GM12892 (cell line): ENCODE measurements at places on chromosomes 13 and 19.

DNA sequence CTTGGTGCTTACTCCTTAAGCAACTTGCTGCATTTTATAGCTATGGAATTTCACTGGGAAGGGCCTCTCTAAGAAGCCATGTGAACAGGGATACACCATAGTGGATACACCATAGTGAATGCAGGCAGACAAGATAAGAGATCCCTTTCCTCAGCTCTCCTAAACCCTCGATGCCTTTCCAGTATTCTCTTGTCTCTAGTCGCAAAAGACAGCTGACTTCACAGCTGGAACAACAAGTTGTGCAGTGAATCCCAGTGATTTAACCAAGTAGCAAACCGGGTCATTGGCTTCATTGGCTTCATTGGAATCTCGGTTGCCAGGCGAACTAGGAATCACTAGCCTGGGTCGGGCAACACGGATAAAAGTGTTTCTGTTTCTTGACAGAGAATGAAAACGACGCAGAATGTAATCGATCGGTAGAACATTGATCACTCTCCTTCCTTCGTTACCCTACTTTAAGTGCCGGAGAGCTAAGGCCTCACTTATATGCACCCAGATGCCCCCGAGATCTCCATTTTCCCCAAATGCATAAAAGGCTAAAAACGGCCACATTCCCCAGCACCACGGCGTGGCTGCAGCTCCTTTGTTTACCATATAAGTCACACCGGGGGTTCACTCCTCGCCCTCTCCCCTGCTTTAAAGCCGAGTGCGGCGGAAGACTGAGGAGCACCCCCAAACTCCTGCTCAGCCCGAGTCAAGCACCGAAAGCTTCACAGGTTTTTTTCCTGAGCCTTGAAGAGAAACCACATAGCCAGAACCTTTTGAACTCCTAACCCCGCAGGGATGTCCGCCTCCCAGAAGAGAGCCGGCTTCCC, 674 bp downstream of the TRPC4 start:
- no peak for DNase-seq

GRCh38 chr13:85028035-85028434, 771.2 kb downstream of the SLITRK6 start:
- no peak for DNase-seq

GRCh38 chr19:19062454-19063182, 1.2 kb upstream of the SLC25A42 start:
- DNase-seq: no peak

DNA sequence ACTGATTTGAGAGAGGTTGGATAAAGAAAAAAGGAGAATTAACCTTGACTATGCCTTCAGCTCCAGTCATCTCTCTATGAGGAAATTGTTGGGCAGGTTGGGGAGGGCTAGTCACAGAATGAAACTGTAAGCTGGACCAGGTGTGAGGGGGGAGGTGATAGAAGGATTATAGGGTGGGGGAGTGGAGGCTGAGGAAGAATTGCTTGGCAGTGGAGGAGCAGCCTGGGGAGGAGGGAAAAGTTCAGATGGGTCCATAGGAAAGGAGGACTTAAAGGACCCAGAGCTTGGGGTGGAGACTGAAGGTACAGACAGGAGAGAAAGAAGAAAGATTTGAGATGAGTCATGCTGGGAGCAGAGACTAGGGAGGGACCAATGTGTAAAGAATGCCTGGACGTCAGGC, 8.2 kb upstream of the ZNF431 start:
- no peak for DNase-seq

GRCh38 chr13:48258430-48258829, 25.4 kb downstream of the ITM2B start:
- no peak for DNase-seq

DNA sequence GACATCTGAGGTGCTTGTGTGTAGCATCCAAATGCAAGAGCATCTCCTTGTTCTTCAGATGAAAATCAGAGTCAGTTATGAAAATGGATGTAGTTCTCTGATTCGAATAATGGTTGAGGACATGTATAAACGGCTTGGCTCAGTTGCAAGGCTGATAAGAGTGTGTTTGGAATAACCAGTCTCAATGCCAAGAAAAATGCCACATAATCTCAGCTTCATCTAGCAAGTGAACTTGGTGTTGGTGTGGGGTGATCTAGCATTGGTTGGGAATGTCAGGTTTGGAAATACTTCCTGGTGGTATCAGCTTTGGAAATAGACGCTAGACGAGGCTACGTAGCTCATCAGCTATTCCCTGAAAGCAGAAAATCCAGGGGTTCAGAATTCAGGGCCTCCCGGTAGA, 362.0 kb downstream of the FGF9 start:
- no peak for DNase-seq

DNA sequence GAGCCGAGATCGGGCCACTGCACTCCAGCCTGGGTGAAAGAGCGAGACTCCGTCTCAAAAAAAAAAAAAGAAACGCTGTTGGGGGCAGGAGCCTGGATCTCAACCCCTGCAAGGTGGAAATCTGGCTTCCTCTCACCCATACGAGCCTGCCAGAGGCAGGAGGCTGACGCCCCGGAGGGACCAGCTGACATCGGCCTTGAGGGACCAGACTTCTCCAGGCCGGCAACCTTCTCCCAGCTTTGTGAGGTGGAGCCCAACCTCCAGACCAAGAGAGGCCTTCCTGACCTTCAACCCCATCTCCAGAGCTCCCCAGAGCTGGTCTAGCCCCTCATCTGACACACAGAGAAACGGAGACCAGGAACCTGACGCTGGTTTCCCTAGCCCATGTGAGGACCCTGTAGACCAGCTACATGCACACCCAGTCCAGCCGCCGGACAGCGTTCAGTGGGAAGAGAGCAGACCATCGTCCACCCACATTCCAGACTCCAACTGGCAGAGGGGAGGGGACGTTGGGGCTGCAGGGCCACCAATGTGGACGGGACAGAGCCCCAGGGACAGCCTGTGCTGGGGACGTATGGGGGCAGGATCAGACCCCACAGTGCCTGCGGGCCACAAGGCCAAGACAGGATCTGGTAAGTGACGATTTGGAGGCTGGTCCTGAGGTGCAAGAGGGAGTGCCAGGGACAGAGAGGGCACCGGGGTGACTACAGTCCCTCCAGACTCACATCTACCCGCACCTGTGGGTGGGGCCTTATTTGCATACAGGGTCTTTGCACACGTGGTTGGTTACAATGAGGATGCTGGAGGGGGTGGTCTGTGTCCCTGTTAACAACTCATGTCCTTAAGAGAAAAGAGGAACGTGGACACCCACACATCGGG, 11.4 kb downstream of the SBNO2 start:
- no peak for DNase-seq

DNA sequence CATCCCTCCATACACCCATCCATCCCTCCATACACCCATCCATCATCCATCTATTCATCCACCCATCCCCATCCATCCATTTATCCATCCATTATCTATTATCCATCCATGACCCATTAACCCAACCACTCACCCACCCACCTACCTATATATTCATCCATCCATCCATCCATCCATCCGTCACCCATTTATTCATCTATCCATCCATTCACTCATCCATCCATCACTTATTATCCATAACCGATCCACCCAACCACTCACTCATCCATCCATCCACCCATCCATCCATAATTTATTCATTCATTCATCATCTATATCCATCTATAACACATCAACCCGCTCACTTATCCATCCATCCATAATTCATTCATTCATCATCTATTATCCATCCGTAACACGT, 28.7 kb upstream of the PTPRS start:
- DNase-seq: no peak

DNA sequence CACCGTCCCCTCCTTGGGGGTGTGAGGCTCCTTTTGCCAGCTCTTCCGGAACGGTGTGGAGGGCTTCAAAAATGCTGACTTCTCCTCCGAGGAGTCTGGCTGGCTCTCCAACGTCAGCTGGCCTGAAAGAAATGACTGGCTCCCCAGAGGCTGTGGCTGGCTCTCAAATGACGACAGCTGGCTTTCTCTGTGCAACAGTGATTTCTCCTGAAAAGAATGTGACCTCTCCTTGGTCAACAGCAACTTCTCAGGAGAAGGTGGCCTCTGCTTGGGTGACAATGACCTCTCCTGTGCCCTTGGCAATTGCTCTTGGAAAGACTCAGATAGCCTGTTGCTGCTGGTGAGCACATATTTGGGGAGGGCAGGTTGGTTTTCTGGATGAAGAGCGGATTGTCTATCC, 29.2 kb downstream of the ONECUT3 start:
- no peak for DNase-seq

GRCh38 chr19:57934820-57935665, at the start of gene ZNF418:
ZNF418 (minus strand) TSS chr19:57935402; CDS start chr19:57933822, 1,580 bp downstream.
- DNase-seq: no peak

DNA sequence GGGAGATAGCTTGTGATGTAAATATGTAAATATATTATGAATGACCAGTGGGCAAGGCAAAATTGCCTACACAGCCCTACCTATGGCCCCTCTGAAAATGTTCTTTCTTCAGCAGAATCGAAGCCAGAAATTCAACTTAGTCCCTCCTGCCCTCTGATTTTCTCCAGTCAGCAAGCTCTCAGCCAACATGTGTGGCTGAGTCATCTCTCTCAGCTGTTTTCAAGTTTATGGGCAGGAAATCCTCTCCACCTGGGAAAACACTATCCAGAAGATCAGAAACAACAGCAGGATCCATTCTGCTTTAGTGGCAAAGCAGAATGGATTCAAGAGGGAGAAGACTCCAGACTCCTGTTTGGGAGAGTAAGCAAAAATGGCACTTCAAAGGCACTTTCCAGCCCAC, 8.9 kb upstream of the ZNF527 start:
- no peak for DNase-seq

DNA sequence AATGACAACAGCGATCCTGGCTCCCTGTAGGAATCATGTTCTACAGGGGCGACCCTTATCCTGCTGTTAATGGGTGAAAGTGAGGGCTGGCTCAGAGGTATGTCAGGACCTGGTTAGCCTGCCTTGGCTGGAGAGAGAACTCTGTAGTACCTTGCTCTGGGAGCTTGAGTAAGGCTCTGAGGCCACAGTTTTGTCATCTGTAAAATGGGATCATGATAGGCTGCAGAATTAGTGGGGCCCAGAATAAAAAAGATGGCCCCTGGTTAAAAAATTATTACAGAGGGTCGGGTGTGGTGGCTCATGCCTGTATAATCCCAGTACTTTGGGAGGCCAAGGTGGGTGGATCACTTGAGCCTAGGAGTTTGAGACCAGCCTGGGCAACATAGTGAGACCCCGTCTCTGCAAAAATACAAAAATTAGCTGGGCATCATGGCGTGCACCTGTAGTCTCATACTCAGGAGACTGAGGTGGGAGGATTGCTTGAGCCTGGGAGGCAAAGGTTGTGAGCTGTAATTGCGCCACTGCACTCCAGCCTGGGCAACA, 10.5 kb upstream of the SAMD1 start:
- no peak for DNase-seq

DNA sequence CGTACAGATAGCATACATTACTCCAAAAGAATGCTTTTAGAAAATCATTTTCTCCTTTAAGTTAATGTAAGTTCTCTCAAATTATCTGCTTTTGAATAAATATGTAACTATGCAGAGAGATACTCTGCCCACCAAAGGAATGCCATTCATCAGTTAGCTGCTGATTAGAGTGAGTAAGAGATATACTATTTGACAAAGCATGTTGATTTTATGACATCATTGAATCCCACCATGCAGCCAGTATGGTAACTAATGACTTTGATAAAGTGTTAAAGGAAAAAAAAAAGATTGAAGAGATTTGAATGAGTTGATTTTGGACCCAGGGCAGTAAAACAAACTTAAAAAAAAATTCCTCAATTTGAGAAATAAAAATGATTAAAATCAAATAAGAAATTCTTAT, 521.5 kb downstream of the SLITRK6 start:
- DNase-seq: no peak

DNA sequence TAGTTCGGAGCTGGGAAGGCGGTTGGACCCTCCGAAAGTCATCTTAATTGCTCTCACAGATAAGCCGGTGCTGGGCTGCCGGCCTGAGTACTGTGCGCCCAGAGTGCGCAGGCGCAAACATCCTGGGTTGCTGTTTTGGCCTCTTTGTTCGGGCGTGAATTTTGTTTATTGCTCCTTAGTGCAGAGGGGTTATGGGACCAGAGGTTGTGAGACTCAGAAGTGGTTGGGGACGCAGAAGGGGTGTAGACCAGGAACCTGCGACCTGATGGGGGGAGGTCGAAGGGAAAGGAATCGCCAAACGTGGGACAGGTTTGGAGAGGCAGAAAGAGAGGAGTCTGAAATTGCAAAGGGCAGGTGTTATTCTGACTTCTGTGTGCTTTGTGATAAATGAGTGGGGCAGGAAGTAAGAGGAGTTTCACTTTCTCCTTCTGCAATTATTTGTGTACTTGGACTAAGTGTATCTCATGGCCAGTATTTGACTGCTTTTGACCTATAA, 607 bp upstream of the ZNF566 start:
- peak; percentile 49 for DNase-seq

DNA sequence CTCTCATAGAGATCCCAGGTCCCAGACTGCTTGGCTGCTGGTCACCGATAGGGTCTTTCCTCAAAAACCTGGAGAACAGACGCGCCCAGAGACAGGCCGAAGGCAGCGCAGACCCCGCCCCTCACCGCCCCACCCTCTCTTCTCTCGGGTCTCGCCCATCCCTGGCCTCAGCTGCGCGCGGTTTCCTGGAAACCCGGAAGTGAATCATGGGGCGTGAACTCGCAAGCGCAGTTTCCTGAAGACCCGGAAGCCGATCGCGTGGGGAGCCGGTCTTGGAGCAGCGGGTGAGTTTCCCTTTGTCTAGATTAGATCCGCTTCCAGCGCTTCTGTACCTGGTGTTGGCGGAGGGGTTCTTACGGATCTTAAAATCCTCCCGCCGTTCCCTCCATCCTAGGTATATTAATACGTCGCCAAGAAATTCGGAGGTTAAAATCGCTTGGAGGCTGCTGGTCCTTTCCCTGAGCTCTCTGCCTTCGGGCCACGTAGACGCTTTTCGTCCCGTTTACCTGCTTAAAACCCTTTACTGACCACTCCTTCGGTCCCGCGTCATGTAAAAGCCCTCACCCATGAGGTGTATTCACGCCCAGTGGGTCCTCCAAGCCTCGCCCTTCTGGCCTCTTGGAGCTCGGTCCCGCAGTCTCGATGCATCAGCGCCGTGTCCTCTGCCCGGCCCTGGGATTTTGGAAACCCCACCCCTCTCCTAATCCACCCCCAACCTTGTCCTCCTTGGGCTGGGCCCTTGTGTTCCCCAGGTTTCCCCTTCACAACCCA, at the start of gene ZNF578:
Gene ZNF578 (plus strand): TSS at position 230 of the 771 bp plus-strand sequence. CDS start 48,293 bp downstream, outside the sequence.
- peak; percentile 11 for DNase-seq

- no peak for DNase-seq
These were observed 802.8 kb downstream of the DIAPH3 start for GRCh38 chr13:59360916-59361315.

GRCh38 chr19:50556282-50557008, 11.8 kb downstream of the LRRC4B start:
- peak; percentile 95 for DNase-seq

DNA sequence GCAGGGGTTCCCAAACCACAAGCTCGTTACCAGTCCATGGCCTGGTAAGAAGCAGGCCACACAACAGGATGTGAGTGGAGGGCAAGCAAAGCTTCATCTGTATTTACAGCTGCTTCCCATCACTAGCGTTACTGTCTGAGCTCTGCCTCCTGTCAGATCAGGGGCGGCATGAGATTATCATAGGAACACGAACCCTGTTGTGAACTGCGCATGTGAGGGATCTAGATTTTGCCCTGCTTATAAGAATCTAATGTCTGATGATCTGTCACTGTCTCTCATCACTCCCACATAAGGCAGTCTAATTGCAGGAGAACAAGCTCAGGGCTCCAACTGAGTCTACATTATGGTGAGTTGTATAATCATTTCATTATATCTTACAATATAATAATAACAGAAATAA, 677.4 kb upstream of the SLITRK6 start:
- DNase-seq: no peak
